ENCODE measurements at places on chromosomes 11 and 22. TPM values are rescaled to one million over a fixed set of nuclear protein-coding genes. Genes with fewer than 3 reads are reported as not detected.

The TMEM25 gene
- 25.5 TPM for total RNA-seq

The QSER1 gene
- total RNA-seq, result 36.0 TPM

The TRIM51 gene
- not detected for total RNA-seq

The SLC2A11 gene
- total RNA-seq, result 28.9 TPM

DNA sequence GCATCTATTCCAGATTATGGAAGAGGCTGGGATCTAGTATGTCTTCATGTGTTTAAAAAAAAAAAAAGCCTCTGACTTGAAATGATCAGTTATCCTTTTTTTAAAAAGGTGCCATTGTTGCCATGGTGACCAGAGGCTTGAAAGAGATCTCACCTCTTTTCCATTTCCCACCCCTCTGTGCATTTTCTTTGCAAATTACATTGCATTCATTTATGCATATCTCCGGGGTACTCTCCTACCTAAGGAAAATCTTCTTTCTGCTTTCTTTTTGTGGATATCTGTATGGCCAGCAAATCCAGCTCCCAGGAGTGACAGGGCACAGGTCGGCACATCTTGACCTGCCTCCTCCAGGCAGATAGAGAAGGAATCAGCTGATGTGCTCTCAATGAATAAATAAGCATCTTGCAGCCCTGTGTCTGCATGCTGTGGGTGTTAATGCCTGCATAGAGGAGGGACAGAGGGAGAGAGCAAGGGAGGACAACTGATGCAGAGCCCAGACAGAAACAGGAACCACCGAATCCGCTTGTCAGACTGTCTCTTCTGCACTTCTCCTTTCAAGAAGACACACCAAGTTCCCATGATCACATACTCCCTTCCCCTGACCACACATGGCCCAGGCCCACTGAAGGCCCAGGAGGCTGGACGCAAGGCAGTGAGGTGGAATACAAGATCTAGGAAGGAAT is 50.9 kb downstream of the CWC15 start:
- no peak overlapping the region for H3K27ac ChIP-seq
- no peaks in the 10 kb centered on the region for H3K36me3 ChIP-seq
- no peak overlapping the region for H3K4me3 ChIP-seq
- H3K4me1 ChIP-seq, result peaks cover 15% of the 10 kb centered on the region

- no peaks in the 10 kb centered on the region for H3K4me1 ChIP-seq
- H3K27ac ChIP-seq, result no peak overlapping the region
- H3K36me3 ChIP-seq, result no peaks in the 10 kb centered on the region
Observed at GRCh38 chr11:60370252-60370810, 8.0 kb upstream of the MS4A7 start.

- peak overlapping the region; percentile 44 for H3K4me3 ChIP-seq
- peaks cover 77% of the 10 kb centered on the region for H3K4me1 ChIP-seq
- H3K36me3 ChIP-seq, result no peaks in the 10 kb centered on the region
- peak overlapping the region; percentile 83 for H3K27ac ChIP-seq
- no peaks in the 10 kb centered on the region for H3K27me3 ChIP-seq
Observed at GRCh38 chr11:64244966-64245365, 1.8 kb downstream of the PPP1R14B start.

DNA sequence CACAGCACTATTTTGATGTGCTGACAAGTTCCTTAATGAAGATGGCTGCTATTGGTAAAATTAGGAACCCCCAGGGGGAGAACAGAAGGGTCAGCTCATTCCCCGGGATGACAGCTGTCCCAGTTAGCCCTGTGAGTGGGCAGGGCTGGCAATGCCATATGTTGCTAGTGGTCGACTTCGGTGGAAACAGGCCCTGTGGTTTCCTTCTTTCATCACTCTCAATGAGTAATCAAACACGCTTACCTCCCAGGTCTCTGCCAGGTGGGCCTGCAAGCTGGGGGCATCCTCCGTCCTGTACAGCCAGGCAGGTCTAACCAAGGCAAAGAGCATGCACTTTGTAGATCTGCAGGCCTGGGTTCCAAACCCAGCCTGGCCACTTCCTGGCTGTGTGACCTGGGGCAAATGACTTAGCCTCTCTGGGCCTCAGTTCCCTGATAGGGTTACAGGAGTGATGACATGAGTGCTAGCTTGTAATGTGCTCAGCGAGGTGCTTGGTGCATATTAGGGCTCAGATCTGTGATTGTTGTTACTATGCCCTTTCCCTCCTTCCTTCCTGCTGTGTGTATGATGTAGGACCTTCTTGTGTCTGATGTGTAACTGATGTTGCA is 85.2 kb downstream of the TSPAN18 start:
- H3K4me3 ChIP-seq, result no peak overlapping the region
- H3K27me3 ChIP-seq, result no peaks in the 10 kb centered on the region
- no peaks in the 10 kb centered on the region for H3K36me3 ChIP-seq
- H3K27ac ChIP-seq, result no peak overlapping the region

DNA sequence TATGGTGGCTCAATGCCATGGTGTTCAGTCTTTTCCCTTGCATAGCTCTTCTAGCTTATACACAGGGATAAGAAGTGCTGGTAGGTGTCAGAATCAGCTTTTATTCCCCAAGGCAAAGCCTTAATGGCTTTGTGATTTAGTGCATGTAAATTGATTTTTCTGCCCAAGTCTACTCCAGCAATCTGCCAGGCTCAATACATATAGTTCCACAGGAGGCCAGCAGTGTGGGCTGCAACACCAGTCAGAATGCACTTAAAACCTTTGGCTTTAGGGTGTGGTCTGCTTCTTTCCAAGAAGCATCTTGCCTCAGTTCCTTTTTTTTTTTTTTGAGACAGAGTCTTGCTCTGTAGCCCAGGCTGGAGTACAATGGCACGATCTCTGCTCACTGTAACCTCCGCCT is 14.5 kb upstream of the CAPRIN1 start:
- H3K27ac ChIP-seq, result no peak overlapping the region
- no peaks in the 10 kb centered on the region for H3K27me3 ChIP-seq
- DNase-seq, result no peak
